ENCODE measurements at places on chromosomes 13 and 19.
A peak's percentile ranks its signal among the peaks of the same experiment; 100 is the strongest.

DNA sequence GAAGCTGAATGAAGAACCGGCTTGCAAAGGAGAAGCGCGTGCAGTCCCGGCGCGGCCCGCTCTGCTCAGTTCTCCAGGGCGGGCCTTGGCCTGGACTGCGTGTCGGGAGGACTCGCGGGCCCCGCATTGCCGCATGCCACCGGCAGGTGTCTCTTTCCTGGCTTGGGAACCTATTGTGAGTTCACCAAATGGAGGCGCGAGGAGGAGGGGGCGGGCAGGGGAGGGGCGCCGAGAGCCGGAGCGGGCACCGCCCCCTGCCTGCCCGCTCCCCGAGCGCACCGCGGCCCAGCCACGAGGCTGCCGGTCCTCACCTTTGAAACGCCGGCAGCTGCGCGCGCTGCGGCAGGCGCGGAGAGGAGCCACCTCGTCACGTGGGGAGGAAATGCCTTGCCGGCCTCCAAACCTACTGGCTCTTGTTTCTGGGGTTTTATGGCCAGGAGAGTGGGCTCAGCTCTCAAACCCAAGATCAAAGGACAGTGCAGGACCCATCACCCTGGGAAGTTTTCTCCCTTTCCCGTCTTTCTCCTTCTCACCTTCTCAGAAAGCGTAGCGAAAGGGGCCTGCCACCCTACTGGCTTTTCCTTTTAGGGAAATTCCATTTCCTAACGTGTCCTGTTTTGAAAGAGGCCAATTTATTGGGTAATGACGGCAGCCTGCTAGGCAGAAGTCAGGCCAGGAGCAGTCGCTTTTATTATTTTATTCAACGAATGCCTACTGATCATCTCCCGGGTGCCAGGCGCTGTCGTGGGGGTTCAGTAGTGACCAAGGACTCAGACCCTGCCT lies 13.8 kb upstream of the UBE2L5 start:
- DNase-seq, result peak; percentile 84

DNA sequence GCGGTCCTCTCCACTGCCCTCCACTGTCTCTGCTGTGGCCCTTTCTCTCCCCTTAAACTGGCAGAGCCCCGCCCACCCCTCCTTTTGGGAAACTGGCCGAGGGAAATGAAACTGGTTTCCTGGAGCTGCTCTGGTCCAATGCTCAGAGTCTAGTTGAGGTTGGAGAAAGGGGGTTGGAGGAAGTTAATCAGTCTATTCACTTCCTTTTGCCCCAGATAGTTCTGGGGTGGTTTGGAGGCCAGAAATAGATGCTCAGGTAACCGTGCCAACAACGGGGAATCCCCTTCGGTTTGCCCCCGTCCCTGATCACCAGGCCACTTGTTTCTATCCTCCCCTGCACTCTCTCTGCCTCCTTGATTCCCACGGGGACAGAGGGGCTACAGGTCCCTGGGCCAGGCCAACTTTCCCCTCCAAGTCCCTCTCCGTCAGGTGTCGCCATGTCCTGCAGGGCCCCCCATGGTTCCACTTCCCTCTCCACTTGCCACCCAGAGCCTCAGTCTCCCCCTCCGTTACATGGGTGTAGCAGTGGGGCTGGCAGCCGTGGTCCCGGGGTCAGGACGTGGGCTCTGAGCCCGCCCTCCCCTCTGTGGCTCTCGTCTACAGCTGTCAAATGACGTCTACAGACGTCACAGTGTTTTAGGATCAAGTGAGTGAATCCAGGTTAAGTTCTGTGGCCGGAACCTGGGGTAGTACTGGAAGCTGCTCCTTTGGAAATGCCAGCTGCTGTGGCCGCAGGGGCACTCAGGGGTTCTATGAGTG lies at the start of gene IL4I1:
IL4I1 (minus strand) TSS at position 25 of the 759 bp plus-strand sequence. CDS start 727 bp downstream, outside the sequence.
- peak; percentile 65 for DNase-seq

DNA sequence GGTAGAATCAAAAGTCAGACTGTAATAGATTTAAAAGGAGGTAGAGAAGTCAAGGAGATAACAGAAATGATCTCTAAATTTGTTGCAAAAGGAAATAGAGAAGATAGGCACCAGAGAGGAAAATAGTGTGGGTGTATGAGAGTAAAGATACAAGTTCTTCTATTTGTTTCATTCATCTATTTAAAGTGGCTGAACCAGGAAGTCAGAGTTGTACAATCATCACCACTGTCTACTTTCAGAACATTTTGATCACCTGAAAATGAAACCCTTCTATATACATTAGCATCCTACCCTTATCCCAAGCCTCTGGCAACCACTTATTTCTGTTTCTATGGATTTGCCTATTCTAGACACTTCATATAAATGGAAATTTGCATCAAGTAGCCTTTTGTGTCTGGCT lies 36.7 kb downstream of the INTS6 start:
- DNase-seq, result no peak

GRCh38 chr13:29994911-29995595 lies 144.6 kb upstream of the UBL3 start:
- DNase-seq, result no peak

DNA sequence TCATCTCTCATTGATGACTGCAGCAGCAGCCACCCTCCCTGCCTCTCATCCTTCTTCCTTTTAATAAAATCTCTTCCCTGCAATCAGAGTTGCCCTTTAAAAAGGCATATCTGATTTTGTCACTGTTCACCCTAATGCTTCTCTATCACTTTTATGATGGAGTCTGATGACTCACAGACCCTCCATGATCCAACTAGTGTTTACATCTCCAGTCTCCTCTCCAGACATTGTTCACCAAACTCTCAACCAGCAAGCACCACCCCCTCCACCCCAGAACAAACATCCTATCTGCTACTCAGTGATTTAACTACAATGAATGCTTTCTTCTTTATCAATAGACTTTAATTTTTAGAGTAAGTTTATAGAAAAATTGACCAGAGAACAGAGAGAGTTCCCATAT lies 59.5 kb downstream of the TNFSF11 start:
- DNase-seq, result no peak

DNA sequence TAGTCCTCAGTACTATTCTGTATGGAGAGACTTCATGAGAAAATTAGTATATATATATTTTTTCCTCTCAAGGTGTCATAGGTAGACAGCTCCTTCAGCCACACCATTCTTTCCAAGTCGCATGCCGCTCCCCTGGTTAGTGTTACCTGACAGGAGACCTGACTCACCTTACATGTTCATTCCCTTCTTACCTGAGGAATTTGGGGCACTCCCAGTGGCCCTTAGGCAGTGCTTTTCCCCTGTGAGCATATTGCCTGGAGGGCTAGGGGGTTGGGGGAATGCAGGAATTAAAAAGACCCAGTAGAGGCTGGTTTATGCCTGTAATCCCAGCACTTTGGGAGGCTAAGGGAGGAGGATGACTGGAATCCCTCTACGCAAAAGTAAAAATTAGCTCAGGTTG lies 9.0 kb upstream of the ACTN4 start:
- no peak for DNase-seq
